ENCODE measurements at places on chromosomes 11 and 22.

GRCh38 chr11:65525546-65526480 is 930 bp downstream of the SCYL1 start:
- no peak for DNase-seq

- no peak for DNase-seq
These were observed 12.0 kb downstream of the SART1 start for GRCh38 chr11:65973439-65974110.

DNA sequence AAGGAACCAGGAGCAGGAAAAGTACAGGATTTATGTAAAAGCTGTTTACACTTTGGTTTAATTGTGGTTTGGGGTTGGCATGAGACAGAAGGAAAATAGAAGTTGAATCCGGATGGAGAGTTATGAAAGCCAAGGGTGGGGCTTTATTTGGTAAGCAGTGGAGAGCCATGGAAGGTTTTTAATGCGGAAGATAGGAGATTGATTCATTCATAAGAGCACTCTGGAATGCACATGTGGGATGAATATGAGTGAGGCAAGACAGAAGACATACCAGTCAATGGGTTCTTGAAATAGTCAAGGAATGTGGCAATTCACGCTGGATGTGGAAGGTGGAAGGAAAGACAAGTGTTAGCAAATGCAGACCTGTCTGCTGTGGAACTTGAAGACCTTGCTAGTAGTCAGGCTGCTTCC is 9.3 kb upstream of the GLB1L3 start:
- DNase-seq, result no peak

- DNase-seq, result no peak
These were observed 534.3 kb downstream of the NTM start for GRCh38 chr11:131904756-131905155.

GRCh38 chr22:24532075-24532474 is 22.9 kb downstream of the GUCD1 start:
- no peak for DNase-seq

DNA sequence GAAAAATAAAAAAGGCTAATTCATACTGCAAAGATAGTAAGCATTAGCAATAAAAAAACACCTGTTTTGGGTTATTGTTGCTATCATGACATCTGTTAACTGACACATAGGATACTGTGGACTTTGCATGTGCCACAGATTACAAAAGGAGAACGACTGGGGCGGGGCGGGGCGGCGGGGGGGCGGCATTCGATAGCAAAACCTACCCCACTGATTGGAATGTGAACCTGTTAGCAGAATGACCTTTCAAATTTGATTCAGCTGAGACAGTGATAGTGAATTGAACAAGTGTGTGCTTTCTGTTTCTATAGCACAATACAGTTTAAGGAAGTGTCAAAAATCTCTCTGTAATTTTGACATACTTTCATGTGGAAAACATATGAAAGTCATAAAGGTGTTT is 14.9 kb downstream of the MMP20 start:
- DNase-seq, result no peak

- no peak for DNase-seq
These were observed 29.7 kb upstream of the KCNA4 start for GRCh38 chr11:30046578-30046945.

GRCh38 chr11:68977781-68978625 is 2.8 kb downstream of the MRGPRD start:
- no peak for DNase-seq

DNA sequence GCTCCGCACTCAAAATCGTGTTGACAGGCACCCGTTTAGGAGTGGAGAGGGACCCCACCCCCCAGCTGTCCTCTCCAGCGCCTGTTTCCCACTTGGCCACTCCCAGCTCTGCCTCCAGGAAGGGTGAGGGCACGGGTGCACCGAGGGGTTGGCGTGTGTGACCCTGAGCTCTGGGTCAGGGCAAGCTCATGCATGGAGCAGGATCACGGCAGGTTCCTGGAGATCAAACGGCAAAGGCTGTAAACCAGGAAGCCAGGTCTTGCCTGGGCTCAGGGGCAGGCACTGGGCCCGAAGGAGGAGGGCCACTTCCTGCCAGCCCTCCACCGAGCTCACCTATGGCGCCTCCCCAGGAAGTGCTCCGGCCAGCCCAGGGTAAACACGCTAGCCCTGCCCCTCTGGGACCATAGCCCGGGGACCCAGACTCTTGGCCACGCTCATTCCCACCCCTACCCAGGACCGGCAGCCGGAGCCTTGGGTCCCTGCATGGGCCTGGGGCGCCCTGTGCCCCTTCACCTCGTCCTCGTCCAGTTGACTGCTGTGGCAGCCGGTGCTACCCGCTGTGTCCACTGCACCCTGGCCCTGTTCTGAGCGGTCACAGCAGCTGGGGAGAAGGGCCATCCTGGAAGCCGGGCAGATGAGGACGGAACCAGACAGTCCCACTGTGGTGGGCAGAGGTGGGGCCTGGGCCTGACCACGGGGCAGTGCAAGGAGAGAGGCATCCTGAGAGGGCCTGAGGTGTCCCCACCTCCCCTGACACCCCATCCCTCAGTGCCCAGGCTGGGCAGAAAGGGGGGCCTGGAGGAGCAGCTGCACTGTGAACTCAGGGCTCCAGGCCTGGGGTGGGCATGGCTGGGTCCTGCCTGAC is 1.0 kb upstream of the EPS8L2 start:
- no peak for DNase-seq

GRCh38 chr11:76690736-76691135 is 20.2 kb upstream of the LRRC32 start:
- no peak for DNase-seq

DNA sequence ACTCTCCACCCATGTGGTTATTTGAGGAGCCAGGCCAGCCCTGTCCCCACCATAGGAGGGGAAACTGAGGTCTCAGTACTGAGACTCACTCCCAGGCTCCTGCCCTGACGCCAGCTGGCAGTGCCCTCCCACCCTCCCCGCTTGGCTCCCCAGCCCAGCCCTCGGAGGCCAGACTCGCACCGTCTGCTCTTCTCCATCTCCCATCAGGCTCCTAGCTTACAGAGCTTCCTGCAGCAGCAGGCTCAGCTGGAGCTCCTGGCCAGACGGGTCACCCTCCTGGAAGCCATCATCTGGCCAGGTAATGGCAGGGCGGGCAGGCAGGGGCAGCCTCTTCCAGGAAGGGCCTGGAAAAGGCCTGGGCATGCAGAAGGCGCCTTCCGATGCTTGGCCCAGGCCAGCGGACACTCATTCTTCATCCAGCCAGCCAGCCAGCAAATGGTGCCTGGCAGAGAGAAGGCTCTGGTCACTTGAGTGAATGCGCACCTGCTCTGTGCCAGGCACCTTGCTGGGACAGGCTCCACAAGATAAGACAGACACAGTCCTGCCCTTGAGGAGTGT is 12.6 kb downstream of the RHBDD3 start:
- no peak for DNase-seq

- DNase-seq, result no peak
These were observed 87.7 kb downstream of the PDE2A start for GRCh38 chr11:72586321-72587090.

All from CD4-positive, alpha-beta T cell treated with Interleukin-2 at 100 ng/mL for 4 hours (primary cell).